ENCODE measurements at places on chromosomes 3 and 15.

- DNase-seq, result no peak
These were observed 27.8 kb downstream of the IL5RA start for GRCh38 chr3:3082234-3082924.

DNA sequence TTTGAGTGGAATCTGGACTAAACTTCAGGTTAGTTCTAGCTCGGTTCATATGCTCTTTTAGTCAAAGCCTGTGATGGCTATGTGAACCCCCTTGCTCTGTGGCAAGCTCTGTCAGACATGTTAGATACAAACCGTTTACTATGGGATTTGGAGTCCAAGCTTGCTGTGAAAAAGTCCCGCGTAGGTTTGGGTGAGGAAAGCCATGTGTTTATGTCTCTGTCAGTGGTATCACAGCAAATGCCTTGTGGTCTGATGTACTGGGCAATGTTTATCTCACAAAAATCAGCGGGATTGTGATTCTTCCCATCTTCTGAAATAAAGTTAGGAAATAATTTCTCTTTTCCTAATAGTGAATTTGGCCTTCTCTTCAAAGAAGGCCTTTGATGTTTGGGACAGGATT lies 5.0 kb downstream of the BOC start:
- DNase-seq, result no peak

DNA sequence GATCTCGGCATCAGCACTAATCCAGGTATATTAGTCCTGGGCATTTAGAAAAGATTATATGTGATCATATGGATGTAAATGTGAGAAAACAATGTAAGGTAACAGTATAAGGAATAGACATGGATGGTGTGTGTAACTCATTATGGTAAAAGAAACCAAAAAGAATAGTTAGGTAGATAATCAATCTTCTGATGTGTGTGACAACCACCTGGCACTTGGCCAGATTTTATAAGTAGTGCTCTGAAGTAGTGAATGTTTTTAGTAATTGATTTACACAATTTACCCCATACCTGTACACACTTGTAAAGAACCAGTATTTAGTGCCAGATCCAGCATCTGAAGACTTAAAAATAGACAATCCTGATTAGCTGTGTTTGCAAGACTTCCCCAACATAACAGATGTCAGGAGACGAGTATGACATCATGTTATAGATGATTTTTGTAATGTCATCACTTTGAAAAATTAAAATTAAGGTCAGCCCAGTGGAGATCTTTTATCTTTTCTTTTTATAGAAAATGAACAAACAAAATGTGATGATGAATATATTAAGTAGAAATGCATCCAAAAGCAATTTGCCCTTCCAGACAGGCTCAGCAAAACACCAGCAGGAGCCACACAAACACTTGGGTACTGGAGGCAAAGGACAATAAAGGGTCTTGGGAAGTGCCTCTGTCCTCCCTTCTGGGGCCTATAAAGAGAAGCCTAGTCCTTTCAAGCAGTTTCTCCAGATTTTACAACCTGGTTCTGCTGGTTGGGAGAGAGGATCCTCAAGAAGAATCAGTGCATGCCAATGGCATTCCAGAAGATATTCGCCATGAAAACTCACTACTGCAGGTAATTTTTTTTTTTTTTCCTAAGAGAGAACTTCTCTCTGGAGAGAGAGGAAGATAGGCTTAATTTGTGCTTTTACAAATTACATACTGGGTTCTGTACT lies 140.7 kb downstream of the MECOM start:
- no peak for DNase-seq

GRCh38 chr3:127208483-127209100 lies 15.7 kb downstream of the PRR23E start:
- no peak for DNase-seq

DNA sequence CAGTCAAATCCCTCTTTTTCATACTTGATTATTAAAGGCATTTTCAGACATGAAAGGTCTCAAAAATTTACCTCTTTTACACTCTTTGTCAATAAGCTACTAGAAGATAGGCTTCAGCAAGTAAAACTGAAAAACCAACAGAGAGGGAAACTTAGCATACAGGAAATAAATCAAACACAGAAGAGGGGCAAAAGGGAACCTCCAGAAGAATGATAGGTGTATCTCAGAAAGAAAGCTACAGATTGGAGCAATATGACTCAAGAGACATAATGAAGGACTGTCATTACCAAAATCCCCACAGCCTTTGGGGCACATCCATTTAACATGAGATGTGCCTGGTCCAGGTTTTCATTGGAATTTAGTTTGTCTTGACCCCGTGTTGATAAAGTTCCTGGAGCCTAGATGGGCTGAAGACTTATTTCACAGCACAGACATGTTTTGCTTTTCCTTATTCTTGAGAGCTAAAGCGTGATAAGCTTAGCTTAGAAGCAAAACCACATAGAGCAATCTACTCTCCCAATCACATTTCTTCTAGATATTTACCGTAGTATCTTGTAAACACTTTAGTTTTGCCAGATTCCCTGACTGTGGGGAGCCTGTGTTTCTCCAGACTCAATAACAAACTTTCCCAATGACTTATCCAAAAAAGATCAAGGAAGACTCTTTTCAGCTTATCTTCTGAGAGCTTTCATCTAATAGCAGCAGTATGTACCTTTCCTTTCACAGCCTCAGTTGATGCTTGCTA lies 11.7 kb downstream of the LRRFIP2 start:
- DNase-seq, result no peak

DNA sequence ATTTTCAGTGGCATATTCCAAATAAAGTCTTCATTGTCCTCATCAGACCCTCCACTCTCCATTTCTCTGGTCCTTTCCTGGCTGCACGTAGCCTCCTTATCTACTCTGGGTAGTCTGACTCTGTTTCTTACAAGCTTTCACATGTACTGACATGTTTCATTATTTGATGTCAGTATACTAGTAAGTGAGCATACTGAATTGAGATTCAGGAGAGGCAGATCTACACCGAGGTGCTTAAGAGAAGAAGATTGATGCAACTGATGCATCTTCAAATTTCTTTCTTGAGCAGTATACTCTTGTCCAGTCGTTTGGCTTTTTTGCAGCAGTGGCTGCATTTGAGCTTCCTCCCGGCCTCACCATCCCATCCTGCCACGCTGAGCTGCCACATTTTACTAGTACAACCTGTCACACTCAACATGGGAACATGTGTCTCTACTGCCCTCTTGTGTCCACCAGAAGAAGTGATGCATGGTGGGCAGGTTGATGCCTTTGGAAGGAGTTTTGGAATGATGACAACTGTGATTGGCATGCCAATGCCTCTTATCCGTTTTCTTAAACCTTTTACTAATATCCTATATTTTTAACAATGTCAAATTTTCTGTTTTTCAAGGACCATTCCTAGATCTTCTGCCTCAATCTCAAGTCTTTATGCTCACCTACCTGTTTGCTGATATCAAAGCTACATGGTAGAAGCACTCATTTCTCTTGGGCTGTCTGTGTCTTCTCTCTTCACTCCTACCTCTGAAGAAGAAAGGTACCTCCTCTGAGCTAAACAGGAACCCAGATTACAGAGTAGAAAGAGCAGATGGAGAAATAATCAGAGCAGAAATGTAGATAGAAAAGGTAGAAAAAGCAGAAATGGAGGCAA lies 38.7 kb downstream of the GUCA1C start:
- DNase-seq, result peak; percentile 31

DNA sequence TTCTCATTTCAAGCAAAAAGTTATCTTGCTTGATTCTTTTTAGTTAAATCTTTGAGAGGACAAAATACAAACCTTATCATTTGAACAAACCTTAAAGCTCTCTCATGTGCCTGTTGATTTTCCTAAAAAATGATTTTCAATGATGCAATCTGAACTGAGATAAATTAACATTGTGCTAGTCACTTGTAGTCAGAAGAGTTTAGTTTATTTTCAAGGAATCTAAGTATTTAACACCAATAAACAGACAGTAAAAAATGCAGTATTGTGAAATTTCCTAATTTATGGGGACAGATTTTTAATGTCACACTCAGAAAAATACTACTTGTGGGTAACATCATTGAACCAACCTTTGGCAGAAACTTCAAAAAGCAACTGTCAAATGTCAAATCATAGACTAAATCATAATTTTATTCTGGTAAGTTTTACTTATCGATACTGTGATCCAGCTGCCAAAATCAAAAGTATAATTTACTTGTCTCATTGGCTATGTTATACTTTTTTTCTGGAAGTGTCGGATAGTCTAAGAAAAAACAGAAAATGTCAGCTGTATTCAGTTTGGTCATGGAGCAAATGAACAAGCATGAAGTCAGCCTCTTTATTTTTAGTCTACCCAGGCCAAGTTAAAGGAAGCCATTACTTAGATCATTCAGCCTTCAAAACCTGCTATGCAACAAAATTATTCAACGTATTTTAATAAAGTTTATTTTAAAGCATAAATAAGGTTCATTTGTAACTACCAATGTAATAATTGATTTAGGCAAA lies 52.4 kb upstream of the FNDC3B start:
- DNase-seq, result no peak

- no peak for DNase-seq
These were observed 117.9 kb downstream of the MITF start for GRCh38 chr3:69856965-69857705.

Data from epithelial cell of prostate (primary cell).